Pancreas (tissue), 10 donors: ENCODE measurements at places on chromosomes 6 and 20. TPM values are rescaled to one million over a fixed set of nuclear protein-coding genes. Genes with fewer than 3 reads are reported as not detected.

The OR12D3 gene
- total RNA-seq = not detected

The CDH26 gene
- total RNA-seq = 0.47 TPM

GRCh38 chr6:111823831-111824607 lies 49.2 kb downstream of the FYN start:
- no peaks in the 10 kb centered on the region for H3K27me3 ChIP-seq
- H3K36me3 ChIP-seq = no peaks in the 10 kb centered on the region
- H3K4me3 ChIP-seq = no peak overlapping the region

- no peaks in the 10 kb centered on the region for H3K36me3 ChIP-seq
- no peaks in the 10 kb centered on the region for H3K4me1 ChIP-seq
- H3K27me3 ChIP-seq = no peaks in the 10 kb centered on the region
- DNase-seq = no peak
- H3K4me3 ChIP-seq = no peak overlapping the region
- H3K27ac ChIP-seq = no peak overlapping the region
These were observed 447.9 kb upstream of the FKBP1C start for GRCh38 chr6:62763125-62763912.

DNA sequence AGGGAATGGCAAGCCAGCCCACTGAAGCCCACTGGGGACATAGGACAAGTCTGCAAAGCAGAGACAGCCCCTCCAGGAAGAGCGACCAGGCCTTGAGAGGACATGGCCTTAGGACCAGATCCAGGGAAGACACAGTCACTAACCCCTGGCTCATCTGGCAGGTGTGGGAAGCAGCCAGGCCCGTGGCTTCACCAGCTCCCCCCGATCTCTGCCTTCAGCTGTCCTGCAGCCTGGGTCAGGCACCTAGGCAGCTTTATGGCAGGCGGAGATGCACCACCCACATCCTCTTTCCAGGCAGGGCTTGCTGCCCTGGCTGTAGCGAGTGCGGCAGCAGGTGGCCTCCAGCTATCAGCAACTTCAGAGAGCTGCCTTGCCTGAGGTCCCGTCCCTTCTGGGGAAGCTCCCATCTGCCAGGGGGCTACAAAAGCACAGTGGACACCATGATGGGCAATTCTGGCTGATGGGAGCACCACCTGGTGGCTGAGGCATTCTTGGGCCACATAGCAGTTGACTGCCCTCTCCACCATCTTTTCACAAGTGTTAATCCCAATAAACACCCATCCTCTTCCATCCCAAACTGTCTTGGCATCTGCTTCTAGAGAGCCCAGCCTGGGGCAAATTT lies 85.8 kb downstream of the DZANK1 start:
- H3K27ac ChIP-seq = no peak overlapping the region
- H3K27me3 ChIP-seq = no peaks in the 10 kb centered on the region
- H3K4me1 ChIP-seq = no peaks in the 10 kb centered on the region
- no peaks in the 10 kb centered on the region for H3K36me3 ChIP-seq

GRCh38 chr6:165447141-165447540 lies 137.7 kb upstream of the C6orf118 start:
- no peaks in the 10 kb centered on the region for H3K4me1 ChIP-seq
- DNase-seq = no peak
- no peaks in the 10 kb centered on the region for H3K36me3 ChIP-seq

The BLCAP gene
- 16.1 TPM for total RNA-seq

DNA sequence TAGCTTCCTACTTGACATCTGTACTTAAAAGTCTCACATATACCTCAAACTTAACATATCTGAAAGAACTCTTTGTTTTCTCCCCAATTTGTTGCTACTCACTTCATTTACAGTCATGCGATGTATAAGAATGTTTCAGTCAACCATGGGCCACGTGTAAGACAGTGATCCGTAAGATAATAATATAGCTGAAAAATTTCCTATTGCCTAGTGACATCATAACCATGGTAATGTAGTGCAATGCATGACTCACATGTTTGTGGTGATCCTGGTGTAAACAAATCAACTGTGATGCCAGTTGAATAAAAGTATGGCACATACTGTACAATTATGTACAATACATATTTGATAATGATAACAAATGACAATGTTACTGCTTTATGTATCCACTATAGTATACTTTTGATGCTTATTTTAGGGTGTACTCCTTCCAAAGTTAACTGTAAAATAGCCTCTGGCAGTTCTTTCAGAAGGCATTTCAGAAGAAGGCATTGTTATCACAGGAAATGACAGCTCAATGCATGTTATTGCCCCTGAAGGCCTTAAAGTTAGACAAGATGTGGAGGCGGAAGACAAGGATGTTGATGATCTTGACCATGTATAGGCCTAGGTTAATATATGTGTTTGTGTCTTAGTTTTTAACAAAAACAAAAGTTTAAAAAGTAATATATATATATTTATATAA lies 579.0 kb downstream of the EPHA7 start:
- no peak overlapping the region for H3K4me3 ChIP-seq
- DNase-seq = no peak
- H3K4me1 ChIP-seq = no peaks in the 10 kb centered on the region
- H3K36me3 ChIP-seq = no peaks in the 10 kb centered on the region
- no peaks in the 10 kb centered on the region for H3K27me3 ChIP-seq

DNA sequence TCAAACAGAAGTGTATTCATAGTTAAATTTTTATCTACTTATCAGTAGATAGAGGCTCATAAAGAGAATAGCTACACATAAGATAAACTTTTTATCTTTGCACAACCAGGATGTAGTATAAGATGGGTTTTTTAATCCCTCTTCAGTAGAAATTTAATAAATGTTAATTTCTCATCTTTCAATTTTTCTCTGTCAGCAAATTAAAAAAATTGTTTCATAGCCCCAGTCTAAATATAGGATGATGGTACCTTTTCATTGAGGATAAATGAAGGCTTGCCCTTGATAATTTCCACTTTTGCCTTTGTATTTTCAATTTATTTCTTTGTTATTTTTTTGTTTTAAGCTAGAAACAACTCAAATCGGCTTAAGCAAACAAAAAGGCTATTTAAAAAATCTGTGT lies 251.2 kb upstream of the NOX3 start:
- no peaks in the 10 kb centered on the region for H3K27me3 ChIP-seq
- H3K27ac ChIP-seq = no peak overlapping the region
- H3K36me3 ChIP-seq = no peaks in the 10 kb centered on the region

GRCh38 chr20:57898332-57898731 lies 188.5 kb upstream of the PMEPA1 start:
- no peaks in the 10 kb centered on the region for H3K36me3 ChIP-seq
- H3K4me1 ChIP-seq = no peaks in the 10 kb centered on the region
- no peak for DNase-seq
- no peak overlapping the region for H3K4me3 ChIP-seq

GRCh38 chr6:159114569-159114968 lies 54.6 kb upstream of the FNDC1 start:
- no peaks in the 10 kb centered on the region for H3K36me3 ChIP-seq
- no peaks in the 10 kb centered on the region for H3K27me3 ChIP-seq
- H3K4me1 ChIP-seq = no peaks in the 10 kb centered on the region
- DNase-seq = no peak
- H3K27ac ChIP-seq = no peak overlapping the region

The MTFR2 gene
- total RNA-seq = 0.34 TPM

DNA sequence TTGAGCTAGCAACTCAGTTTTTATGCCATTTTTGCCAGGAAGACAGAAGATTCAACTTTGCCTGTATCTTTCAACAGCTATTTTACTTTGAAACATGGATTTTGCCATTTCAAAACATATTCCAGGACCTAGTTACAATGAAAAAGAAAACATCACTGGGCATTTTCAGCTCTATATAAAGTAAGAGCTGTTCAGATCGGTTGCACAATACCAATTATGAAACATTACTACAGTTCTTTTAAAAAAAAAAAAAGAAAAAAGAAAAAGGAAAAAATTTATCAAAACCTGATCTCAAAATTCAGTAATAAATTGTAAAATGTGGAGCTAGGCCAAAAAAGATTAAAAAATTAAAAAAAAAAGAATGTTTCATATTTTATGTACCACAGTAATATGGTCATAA lies 15.6 kb downstream of the BCLAF1 start:
- no peak overlapping the region for H3K27ac ChIP-seq
- no peak for DNase-seq
- H3K36me3 ChIP-seq = peaks cover 45% of the 10 kb centered on the region
- no peak overlapping the region for H3K4me3 ChIP-seq
- no peaks in the 10 kb centered on the region for H3K27me3 ChIP-seq

The SPINT4 gene
- not detected for total RNA-seq

The AGPAT1 gene
- 13.5 TPM for total RNA-seq

The ISM1 gene
- total RNA-seq = 5.6 TPM

The ZC2HC1B gene
- not detected for total RNA-seq

The C6orf52 gene
- total RNA-seq = 0.62 TPM

- peaks cover 3% of the 10 kb centered on the region for H3K27me3 ChIP-seq
- H3K27ac ChIP-seq = no peak overlapping the region
- H3K36me3 ChIP-seq = no peaks in the 10 kb centered on the region
- H3K4me3 ChIP-seq = no peak overlapping the region
- H3K4me1 ChIP-seq = peaks cover 3% of the 10 kb centered on the region
These were observed 1.2 kb upstream of the DLGAP4 start for GRCh38 chr20:36304786-36305495.

DNA sequence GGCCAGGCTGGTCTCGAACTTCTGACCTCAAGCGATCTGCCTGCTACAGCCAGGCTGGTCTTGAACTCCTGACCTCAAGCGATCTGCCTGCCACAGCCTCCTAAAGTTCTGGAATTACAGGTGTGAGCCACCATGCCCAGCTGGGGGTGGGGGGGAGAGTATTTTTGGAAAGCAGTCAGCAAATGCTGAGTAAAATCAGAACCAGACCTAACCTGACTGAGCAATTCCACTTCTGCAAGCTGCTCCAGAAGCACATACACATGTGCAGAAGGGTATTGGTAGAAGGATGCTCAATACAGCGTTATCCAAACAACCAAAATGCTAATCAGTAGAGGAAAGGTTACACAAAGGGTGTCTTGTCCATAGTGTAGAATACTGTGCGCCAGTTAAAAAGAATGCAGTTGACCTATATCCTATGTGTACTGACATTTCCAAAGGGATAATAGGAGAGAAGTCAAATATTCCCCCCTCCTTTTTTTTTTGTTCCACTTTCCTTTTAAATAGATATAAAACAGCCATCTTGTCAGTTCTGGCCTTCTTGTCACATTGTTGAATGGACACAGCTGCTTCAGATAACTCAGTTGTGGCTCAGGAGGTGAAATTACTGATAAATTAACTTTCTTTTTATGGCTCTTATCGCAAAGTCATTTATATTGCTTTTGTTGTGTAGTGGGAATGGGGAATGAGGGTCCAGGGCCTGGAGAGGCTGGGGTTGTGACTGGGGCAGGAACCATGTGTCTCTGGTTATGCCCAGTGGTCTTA lies 74.6 kb downstream of the DTD1 start:
- H3K27ac ChIP-seq = no peak overlapping the region
- no peaks in the 10 kb centered on the region for H3K36me3 ChIP-seq

GRCh38 chr6:7463785-7464184 lies 74.2 kb downstream of the RIOK1 start:
- no peak overlapping the region for H3K27ac ChIP-seq
- no peaks in the 10 kb centered on the region for H3K27me3 ChIP-seq
- DNase-seq = no peak
- H3K4me3 ChIP-seq = no peak overlapping the region
- H3K36me3 ChIP-seq = no peaks in the 10 kb centered on the region
- H3K4me1 ChIP-seq = no peaks in the 10 kb centered on the region

GRCh38 chr6:132412656-132413498 lies 11.6 kb upstream of the MOXD1 start:
- H3K27ac ChIP-seq = no peak overlapping the region
- DNase-seq = no peak
- no peak overlapping the region for H3K4me3 ChIP-seq
- H3K4me1 ChIP-seq = no peaks in the 10 kb centered on the region

The PXDC1 gene
- total RNA-seq = 18.4 TPM

The GJA1 gene
- total RNA-seq = 4.9 TPM

DNA sequence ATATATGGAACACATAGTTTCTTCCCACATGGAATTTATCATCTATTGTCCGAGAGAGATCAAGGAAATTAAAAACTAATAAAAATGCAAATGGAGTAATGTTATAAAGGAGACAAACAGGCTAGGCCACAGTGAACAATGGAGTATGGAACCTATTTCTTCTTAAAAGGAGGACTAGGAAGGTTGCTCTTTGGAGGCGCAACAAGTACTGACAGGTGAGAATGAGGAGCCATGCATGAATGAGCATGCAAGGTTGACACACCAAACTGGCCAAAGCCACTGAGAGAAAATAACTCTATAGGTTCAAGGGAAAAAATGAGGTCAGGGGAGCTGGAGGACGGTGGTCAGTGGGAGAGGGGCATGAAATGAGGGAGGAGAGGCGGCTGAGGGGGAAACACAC lies 40.9 kb downstream of the PSMB1 start:
- no peaks in the 10 kb centered on the region for H3K4me1 ChIP-seq
- no peak overlapping the region for H3K4me3 ChIP-seq
- no peaks in the 10 kb centered on the region for H3K27me3 ChIP-seq
- DNase-seq = no peak
- no peaks in the 10 kb centered on the region for H3K36me3 ChIP-seq

- H3K27ac ChIP-seq = no peak overlapping the region
- no peaks in the 10 kb centered on the region for H3K4me1 ChIP-seq
- DNase-seq = no peak
- H3K36me3 ChIP-seq = no peaks in the 10 kb centered on the region
- H3K4me3 ChIP-seq = no peak overlapping the region
These were observed 2.1 kb upstream of the E2F1 start for GRCh38 chr20:33687993-33688937.

DNA sequence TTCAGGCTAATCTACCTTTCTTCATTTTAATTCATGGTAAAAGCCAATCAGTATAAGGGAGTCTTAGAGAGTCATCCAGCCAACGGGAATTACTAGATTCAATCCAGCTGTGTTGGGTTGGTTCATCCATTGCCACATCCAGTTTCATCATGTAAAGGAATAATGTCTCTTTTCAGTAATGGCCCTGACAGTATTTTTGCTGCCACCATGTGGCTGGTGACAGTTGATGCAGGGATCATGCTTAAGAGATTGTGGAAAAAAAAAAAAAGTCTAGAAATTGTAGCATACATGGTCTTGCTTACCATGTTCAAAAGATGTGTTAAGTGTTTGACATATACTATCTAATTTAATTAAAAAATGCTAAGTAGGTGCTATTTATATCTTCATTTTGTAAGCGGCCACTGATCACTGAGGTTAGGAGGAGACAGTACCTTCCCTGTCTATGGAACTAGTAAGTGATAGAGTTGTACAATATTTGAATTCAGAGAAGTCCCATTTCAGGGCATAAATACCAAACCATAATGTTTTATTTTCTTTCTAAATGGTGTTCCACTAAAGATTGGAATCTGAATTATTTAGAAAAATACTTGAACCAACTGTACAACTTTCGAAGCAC lies 135.9 kb downstream of the KHDRBS2 start:
- no peak overlapping the region for H3K27ac ChIP-seq
- H3K36me3 ChIP-seq = no peaks in the 10 kb centered on the region
- DNase-seq = no peak
- no peak overlapping the region for H3K4me3 ChIP-seq
- no peaks in the 10 kb centered on the region for H3K4me1 ChIP-seq
- no peaks in the 10 kb centered on the region for H3K27me3 ChIP-seq

The EMILIN3 gene
- not detected for total RNA-seq

DNA sequence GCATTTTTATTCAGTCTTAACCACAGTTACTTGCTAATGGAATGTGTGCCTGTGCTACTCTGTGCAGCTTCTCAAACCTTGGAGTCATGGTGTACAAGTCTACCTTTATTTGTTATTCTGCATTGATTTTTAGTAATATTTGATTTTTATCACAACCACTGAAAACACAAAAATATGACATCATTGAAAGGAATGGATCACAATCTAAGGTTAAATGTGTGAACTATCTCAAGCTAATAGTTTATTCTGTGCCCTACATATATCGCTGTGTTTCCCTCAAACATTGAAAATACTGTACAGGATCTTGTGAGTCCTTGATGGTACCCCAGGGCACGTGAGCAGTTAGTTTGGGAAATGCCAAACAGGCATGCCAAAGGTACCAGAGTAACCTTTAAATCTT lies 573.4 kb downstream of the FRK start:
- H3K27ac ChIP-seq = no peak overlapping the region
- DNase-seq = no peak
- H3K4me1 ChIP-seq = no peaks in the 10 kb centered on the region
- H3K4me3 ChIP-seq = no peak overlapping the region
- no peaks in the 10 kb centered on the region for H3K36me3 ChIP-seq
- no peaks in the 10 kb centered on the region for H3K27me3 ChIP-seq
